Right hindlimb (tissue), 1 donor: ENCODE measurements at places on chromosomes 1 and 21.
A peak's percentile ranks its signal among the peaks of the same experiment; 100 is the strongest.

GRCh38 chr21:33642896-33643657, 776 bp downstream of the ITSN1 start:
- peak; percentile 56 for DNase-seq

- no peak for DNase-seq
These were observed 26.4 kb upstream of the RAB3GAP2 start for GRCh38 chr1:220298470-220299205.

GRCh38 chr1:241156231-241156965, 200.6 kb downstream of the RGS7 start:
- no peak for DNase-seq

DNA sequence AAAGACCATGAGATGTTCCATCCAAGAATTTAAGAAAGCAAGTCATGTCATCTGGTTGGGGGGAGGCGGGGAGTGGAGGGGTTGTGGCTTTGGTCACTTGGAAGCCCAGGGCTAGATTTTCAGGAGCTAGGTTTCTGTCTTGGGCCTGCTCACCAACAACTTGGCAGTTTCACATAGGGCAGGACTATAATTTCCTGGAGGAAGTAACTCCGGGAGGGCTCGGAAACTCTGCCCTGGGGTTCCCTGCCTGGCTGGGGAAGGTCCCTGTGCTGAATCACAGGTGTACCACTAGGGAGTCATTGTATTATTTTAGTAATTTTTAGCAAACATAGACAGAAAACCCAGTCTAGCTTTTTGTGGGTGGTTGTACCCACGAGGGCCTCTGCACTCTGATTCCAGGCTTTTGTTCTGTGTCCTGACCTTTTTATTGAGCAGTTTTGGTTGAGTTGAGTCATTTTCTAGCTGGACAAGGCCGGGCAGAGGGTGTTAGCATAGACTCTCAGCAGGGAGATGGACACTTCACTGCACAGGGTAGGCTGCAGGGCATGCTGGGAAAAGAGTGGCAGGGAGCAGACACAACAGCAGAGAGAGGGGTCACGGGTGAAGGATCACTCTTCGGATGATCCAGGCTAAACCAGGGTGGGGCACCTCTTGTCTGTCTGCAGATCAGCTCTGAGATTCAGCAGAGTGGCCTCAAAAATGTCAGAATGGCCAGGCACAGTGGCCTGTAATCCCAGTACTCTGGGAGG, 144.7 kb downstream of the GRIK3 start:
- DNase-seq: no peak

- no peak for DNase-seq
These were observed 601.6 kb upstream of the USP24 start for GRCh38 chr1:55816456-55817426.

DNA sequence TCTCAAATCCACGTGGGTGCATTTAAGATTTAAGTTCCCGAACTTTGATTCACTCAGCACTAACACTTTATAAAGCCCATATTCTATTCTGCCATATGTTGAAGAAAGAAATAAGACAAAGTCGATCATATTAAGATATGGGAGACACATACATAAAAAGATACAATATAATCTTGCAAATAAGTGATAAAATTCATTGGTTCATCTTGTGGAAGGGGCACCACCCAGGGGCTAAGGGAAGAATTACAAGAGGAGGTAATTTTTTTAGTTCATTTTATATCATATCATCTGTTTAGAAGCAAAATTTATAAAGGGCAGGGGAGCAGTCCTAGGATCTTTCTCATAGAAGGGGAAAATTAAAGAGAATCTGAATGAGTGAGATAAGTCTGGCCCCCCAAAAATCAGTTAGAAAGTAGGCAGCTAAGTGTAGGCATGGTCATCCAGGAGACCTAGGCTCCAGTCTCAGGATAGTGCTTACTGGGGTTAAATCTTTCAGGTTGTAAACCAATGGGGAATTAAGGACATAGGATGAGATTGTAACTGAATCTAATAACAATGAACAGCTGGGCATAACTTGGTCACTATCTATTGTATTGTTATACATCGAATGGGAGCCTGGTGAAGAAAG, 124.2 kb upstream of the L1TD1 start:
- DNase-seq: no peak

DNA sequence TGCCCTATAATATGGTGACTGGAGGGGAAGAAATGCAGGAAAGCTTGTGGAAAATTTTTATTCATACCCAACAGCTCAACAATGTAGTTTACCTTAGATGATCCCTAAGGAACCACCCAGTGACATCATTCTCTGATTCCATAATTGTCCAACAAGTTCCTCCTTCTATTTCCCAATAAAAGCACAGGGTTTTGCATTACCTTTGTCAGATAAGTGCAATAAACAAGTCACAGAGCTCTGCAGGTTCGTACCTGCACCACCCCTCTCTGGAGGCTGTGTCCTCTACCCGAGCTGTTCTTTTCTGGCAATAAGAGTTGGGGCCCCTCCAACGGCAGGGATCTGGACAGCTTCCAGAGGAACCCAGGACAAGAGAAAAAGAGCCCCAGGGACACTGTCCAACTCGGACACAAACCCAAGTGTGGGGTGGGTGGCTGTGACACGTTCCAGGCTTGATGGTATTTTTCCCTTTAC, 38.8 kb downstream of the RCAN1 start:
- DNase-seq: no peak

DNA sequence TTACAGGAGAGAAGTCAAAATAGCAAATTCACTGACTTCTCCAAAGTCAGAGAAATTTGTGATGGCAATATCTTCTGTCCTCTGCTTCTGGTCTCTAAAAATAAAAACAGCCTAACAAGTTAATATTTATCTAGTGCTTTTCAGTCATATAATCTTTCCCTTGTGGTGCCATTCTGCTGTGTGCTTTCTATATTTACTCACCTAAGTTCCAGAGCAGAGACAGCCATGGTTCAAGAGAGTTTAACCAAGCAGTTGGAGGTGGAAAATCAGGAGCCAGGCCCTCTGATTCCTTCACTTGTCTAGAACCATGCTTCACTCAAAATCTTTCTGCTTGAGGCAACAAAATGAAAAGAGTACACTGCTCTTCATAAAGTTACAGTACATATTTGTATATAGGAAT, 39.3 kb downstream of the BRINP2 start:
- no peak for DNase-seq

- no peak for DNase-seq
These were observed 36.2 kb upstream of the CSF1 start for GRCh38 chr1:109874445-109874844.

DNA sequence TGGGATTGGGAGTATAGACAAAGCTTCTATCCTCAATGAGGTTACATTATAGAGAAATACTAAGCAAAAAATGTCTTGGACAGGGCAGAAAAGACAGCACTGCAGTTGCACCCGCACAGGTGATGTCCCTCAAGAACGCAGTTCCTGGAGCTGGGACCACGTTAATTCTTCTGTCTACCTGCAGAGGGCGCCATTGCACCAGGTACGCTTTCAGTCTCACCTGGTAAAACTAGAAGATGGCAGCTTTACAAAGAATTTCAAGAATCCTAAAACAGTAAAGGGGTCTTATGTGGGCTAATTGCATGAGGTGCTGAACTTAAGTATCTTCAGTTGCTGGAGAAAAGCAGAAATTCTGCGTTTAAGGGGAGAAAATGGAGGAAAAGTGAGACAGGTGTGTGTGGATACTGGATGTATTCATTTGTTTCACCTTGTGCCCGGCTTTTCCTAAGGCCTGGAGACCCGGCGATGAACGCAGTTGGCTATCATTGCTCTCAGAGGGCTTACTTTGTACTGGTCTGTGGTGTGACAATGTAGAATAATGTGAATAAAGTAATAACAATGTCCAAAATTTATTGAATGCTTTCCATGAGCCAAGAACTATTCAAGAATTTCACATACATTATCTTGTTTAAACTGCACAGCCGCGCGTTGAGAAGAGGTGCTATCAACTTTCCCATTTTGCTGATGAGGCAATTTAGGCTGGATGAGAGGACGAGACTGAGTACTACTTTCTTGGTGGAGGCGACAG, 276.3 kb upstream of the GREM2 start:
- DNase-seq: no peak
